ENCODE measurements at places on chromosomes 3 and 15.

GRCh38 chr3:25784971-25785370 lies 1.7 kb upstream of the NGLY1 start:
- no peak for DNase-seq

DNA sequence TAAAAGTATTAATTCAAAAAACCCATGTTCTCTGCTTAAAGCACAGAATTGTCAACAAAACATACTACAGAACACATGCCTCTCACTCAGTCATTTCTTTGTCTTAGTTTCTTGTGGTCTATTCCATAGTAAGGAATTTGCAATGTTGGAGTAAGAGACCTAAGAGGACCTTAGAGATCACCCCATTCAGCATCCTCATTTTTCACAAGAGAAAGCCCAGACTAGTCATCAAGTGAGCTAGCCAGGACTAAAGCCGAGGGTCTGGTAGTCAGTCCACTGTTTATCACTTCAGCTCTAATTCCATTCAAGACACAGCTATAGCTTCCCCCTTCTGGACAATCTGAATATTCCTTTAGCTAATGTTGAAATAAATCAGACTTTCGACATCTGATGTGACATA lies 601.1 kb downstream of the FHIT start:
- DNase-seq = no peak

DNA sequence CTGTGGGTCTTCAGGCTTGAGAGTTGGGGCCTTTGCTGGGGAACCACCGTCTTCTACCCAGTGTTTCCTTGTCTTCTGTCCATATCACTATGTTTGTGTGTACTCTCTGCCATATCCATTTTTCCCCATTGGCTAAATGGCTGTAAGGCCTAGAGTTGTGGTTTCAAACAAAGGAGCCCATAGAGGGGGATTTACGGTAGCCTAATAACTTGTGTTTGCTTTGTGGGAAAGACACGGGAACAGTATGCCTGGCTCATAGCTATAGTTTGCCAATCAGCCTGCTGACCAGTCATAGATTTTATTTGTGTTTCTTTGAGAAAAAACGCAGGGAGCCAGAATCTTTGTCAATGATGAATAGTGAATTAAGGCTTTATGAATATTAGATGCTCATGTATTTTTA lies 554.8 kb downstream of the NAALADL2 start:
- no peak for DNase-seq

DNA sequence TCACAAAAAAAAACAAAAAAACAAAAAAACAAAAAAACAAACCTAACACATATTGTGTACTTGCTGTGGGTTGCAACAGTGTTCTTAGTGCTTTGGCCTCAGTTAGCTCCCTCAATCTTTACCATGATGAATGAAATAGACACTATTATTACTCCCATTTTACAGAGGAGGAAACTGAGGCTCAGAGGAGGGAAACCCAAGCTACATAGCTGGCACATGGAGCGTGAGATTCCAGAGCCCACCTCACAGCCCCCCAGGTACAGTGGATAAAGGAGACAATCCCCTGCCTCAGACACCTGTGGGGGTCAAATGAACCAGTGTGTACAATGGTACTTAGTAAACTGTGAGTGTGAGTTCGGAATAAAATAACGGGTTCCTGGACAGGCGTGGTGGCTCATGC lies 104.9 kb upstream of the SMAD3 start:
- no peak for DNase-seq

DNA sequence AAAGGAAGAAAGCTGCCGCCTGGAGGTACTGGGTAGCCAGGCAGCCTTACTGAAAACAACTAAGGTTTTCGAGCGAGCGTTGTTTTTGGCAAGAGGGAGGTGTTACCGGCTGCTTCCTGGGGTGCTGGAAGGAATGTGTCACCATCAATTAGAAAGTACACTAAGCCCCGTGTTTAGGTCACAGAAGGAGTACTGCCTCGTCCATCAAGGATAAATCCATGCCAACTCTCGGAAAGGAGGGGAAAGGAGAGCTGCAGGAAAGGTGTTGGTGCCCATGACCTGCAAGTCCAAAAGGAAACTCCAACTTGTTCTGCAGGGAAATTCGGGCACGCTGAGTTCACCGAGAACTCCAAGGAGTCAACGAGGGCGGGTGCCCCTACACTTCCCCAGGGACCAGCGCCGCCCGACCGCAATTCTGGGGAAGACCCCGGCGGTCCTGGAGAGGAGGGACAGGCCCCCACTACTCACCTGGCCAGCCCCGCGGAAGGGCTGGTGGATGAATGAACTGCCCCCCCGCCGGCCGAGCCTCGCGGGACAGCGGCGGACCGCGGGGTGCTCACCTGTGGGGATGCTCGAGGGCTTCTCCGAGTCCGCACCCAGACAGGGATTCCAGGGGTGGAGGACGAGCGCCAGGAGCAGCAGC lies 542 bp downstream of the PLOD2 start:
- DNase-seq = no peak

DNA sequence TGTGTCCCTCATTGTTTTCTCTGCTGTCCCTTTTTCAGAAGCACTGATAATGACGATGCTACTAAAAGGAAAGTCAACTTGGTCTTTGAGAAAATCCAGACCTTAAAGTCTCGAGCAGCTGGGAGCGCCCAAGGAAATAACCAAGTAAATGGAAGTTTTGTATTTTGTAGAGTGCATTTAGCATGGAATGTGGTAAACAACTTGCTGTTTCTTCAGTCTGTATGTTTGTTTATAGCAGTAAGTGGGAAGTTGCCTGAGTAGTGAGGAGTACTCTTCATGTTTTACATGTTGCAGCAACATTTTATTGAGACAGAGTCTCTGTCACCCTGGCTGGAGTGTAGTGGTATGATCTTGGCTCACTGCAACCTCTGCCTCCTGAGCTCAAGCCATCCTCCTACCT lies 66.0 kb downstream of the CGNL1 start:
- no peak for DNase-seq

GRCh38 chr3:73029321-73029796 lies 32.1 kb upstream of the EBLN2 start:
- no peak for DNase-seq

DNA sequence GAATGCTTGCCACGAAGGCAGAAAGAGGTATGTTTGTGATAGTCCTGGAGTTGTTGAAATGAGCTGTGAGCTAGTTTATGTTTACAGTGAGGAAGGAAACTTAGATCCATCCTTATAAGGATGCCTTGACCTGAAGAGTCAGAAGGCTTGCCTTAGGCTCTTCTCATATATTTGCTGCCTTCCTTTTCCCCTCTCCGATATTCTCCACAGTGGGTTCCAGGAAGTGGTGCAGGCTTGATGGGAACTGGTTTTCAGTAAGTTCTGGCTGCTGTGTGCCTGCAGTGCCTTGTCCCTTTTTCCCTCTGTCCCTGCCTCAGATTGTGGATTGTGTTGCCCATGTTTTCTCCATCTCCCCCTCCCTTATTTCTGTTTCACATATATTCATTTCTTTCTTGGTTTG lies 287.3 kb upstream of the UBE2E1 start:
- no peak for DNase-seq

DNA sequence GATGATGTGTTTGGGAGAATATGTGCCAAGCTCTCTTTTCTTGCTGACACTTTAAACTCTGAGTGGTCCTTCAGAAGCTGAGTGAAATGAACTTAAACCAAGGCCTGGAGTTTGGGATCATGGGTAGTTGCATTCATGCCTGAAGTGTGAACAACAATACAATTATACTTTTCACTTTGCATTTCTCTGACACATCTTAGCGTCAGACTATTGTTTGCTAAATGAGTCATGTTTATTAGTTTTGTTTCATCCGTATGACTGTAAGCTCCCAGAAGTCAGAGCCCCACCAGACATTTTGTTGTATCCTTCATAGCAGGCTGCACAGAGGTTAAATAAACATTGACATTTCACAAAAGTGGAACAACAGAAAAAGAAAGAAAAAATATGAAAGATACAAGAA lies 542.6 kb downstream of the TUSC7 start:
- DNase-seq = no peak

DNA sequence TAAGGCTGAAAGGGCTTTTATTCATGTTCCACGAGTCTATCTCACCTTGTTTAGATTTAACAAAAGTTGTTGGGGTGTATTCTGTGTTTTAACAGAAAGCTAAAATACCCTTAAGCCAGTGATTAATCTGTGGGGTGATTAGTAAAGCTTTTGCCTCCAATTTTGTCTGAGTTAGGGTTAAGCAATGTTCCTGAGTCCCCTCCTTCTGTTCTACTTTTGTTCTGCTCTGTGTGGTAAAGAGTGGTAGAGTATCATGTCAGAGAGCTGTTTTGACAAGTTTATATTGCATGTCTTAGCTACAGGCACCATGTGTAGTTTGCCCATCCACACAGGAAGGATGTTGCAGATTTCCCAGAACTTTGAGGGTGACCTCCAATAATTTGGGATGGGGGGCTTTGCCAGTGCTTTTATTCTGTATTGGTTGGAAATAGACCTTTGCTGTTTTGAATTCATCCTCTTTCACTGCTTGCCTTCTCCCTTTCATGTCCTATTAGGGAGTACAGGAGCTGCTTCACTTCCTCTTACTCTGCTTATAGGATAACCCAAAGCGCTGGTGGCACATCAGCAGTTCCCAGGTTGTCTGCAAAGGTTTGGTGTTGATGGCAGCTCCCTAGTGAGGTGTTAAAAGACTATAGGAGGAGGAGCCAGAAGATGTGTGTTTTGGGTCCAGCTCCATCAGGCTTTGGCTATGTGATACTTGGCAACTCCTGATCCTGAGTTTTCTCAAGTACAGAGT lies 7.4 kb downstream of the PDE8A start:
- DNase-seq = no peak

Measured in cortex of kidney (tissue), 1 donor.